ENCODE measurements at places on chromosomes 11 and 22.
A peak's percentile ranks its signal among the peaks of the same experiment; 100 is the strongest.

DNA sequence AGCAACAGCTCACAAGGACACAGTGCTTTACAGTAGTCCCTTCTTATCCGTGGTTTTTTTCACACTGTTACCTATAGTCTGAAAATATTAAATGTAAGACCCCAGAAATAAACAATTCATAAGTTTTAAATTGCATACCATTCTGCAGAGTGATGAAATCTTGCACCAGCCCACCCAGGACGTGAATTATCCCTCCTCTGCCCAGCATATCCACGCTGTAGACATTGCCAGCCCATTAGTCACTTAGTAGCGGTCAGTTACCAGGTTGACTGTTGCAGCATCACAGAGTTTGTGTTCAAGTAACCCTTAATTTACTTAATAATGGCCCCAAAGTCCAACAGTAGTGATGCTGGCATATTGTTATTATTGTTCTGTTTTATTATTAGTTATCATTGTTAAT lies 3.6 kb downstream of the CLTCL1 start:
- no peak for DNase-seq

GRCh38 chr11:16239141-16240105 lies 116.9 kb downstream of the SOX6 start:
- peak; percentile 80 for DNase-seq

- DNase-seq = no peak
These were observed 11.4 kb upstream of the BRD1 start for GRCh38 chr22:49838771-49839717.

- no peak for DNase-seq
These were observed 265.8 kb downstream of the BUD13 start for GRCh38 chr11:116507016-116507415.

- no peak for DNase-seq
These were observed 110.8 kb downstream of the UVRAG start for GRCh38 chr11:75925785-75926164.

- DNase-seq = no peak
These were observed 4.0 kb downstream of the LDHAL6A start for GRCh38 chr11:18459634-18460033.

- DNase-seq = no peak
These were observed 259.4 kb downstream of the GRM5 start for GRCh38 chr11:88806410-88806809.

DNA sequence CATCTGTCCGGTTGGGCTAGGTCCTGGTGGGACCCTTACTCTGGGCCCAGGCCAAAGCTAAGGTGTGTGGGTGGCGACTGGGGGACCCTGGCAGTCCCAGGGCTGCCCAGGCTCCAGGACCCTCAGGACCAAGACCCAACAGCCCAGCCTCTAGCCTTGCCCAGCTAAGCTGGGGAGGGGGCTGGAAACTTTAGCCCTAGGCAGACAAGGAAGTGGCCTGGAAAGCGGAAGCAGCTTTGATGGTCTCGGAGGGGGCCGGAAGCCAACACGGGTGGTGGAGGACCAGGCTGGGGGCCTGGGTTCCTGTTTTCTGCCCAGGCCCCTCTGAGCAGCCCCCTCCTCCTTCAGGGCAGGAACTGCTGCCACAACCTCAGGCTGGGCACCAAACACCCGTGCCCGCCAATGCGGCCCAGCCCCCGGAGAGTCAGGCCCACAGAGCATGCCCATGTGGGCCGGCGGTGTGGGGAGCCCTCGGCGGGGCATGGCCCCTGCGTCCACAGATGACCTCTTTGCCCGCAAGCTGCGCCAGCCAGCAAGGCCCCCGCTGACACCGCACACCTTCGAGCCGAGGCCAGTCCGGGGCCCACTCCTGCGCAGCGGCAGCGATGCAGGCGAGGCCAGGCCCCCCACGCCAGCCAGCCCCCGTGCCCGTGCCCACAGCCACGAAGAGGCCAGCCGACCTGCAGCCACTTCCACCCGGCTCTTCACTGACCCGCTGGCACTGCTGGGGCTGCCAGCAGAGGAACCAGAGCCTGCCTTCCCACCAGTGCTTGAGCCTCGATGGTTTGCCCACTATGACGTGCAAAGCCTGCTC lies 2.8 kb downstream of the SIPA1 start:
- no peak for DNase-seq

- peak; percentile 51 for DNase-seq
These were observed 75.6 kb upstream of the HORMAD2 start for GRCh38 chr22:30004694-30005093.

GRCh38 chr11:110710628-110711381 lies 1.4 kb downstream of the ARHGAP20 start:
- no peak for DNase-seq
